ENCODE measurements at places on chromosomes 3 and 15. TPM values are rescaled to one million over a fixed set of nuclear protein-coding genes. Genes with fewer than 3 reads are reported as not detected.
A peak's percentile ranks its signal among the peaks of the same experiment; 100 is the strongest.

Gene EPHA3
- total RNA-seq = 25.4 TPM

DNA sequence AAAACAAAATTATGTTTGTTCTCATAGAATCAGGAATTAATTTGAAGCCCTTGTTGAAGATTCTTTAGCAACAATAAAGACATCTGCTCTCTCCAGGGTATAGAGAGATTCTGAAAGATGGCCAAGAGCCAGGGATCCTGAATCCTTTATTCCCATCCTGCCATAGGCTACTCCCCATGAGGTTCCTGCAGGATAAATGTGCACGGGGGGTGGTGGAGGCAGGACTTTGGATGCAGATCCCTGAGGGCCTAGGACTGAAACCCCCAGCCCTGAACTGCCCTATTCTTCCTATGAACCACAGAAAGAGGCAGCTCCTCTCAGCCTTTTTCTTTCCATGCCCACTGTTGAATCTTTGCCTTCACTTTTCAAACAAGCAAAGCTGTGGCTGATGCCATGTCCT, 17.1 kb downstream of the TMEM108 start:
- DNase-seq = peak; percentile 21

GRCh38 chr15:41928100-41928499, 34.2 kb upstream of the SPTBN5 start:
- DNase-seq = no peak

Gene RBP2
- not detected for total RNA-seq

DNA sequence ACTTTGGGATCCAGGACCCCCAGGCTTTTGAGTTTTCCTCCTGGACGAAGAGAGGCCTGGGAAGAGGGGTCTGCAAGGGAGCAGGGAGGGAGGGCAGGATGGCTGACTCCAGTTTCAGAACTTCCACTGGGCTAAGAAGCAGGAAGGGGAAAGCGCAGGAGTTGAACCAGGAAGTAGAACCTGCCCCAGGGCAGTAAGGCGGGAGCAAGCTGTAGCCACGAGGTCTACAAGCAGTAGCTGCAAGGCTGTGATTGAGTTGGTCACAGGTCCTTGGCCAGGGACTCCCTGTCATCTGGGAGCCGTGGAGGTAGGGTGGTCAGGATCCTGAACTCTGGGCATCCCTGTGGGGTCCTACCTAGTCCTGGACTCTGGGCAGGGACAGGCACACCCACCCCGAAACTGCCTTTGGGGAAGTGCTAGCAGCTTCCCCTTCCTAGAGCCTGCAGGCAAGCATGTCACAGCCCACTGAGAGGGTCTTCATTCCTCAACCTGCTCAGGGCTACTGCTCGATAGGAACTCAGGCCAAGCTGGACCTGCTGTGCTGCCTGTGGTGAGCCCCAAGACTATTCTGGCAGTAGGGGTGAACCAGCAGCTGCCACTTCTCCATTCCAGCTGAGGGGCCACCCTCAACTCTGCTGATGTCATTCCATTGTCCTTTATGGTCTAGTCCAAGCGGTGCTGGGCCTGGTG, 5.8 kb upstream of the GNAI2 start:
- DNase-seq = no peak

GRCh38 chr15:26869628-26870027, 2.8 kb downstream of the GABRA5 start:
- DNase-seq = no peak

Gene SOX2
- total RNA-seq = 0.22 TPM

Measured in muscle of leg (tissue), 16 donors.